Fibroblast of skin of abdomen (primary cell): ENCODE measurements at places on chromosomes 2 and 18.

- no peak for DNase-seq
Observed at GRCh38 chr2:85016446-85016845, 45.5 kb downstream of the KCMF1 start.

DNA sequence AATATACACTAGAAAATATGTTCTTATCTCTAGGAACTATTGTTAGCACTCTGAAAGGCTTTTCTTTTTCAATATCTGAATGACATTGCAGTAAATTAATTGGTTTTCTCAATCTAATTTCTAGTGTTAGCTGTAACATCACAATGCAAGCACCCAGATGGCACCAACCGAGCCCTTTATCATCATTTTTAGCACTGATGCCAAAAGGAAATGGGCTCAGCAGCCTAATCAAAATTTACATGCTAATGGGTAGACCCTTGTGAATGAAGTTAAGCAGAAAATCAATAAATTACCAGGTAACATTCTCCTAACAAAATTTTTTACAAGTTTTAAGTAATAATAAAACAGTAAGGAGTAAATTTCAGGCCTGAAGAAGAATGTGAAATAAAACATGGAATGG lies 53.5 kb upstream of the PGAP1 start:
- no peak for DNase-seq

- DNase-seq, result no peak
Observed at GRCh38 chr2:235378246-235378645, 115.6 kb upstream of the AGAP1 start.

GRCh38 chr2:33709951-33710350 lies 110.9 kb upstream of the FAM98A start:
- no peak for DNase-seq

GRCh38 chr2:43240766-43241150 lies 14.4 kb upstream of the ZFP36L2 start:
- no peak for DNase-seq

- DNase-seq, result peak; percentile 70
Observed at GRCh38 chr2:17538844-17539554, 1.5 kb upstream of the VSNL1 start.

DNA sequence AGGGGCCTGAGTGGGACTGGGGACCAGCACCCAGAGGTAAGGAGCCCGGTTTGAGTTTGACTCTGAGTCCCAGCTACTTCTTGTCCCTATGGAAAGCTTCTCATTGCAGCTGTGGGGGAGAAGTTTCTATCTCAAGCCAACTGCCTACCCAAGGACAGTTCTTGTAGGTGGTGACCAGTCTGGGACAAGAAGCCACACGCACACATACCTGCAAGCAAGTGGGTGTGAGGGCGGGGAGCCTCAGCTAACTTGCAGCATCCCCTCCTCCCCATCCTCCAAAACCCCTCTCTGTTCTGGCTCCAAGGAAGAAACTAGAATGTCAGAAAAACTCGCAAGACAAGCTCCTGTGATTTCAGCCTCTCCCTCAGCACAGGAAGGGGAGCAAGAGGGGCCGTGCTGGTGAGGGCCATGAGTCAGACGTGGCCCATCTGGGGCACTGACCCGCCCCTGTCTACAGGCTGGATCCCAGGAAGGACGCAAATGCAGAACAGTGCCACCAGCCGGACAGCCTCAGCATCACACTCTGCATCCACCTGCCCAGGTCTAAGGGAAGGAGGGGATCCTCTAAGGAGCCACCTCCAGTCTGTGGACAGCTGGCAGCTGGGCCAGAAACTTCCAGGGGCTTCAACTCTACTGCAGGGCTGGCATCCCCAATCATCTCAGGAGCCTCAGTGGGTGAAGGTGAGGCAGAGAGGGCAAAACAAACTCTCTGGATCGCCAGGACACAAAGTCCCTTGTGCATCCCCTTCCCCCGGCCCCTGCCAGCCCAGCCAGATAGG lies 103.4 kb downstream of the TNS1 start:
- peak; percentile 84 for DNase-seq

DNA sequence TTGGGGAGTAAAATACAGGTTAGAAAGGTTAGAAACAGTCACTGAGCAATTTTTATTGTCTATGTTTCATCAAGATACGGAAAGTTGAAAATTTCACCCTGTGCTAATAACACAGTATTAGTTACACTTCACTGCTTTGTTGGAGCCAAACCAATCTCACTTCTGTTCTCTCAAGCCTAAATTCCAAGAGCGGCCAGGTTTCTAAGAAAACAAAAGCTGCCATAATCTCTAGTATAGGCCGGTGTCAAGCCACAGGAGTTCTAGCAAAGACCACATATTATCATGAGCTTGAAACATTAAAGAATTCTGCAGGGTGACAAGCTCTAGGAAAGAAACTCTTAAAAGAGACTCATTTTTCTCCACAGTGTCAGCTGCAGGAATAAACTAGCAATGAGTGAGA lies 128.7 kb downstream of the TXNL1 start:
- no peak for DNase-seq

GRCh38 chr18:79245517-79246001 lies 150.2 kb upstream of the NFATC1 start:
- DNase-seq, result no peak

GRCh38 chr18:67463829-67464228 lies 52.7 kb downstream of the DSEL start:
- no peak for DNase-seq

DNA sequence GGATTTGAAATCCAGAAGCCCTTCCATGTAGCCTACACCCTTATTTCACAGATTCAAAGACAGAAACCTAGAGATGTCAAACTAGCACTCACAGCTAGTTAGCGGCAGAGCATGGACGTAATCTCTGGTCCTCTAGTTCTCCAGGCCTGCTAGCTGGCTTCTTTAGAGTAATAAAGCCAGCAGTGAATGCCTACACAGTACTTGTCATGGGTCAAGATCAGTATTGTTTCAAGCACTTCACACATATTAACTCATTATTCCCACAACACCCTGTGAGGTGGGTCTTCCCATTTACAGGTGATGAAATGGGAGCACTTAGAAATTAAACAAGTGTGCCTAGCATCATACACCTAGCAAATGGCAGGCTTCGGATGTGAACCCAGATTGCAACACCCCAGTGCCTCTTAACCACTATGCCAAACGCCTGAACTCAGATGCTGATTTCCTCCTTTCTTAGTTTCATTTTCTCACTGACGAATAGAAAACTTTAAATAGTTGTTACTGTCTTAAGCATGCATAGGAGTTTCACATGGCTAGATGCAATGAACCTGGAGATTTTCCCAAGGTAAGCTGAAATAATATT lies 14.5 kb upstream of the ZBTB14 start:
- DNase-seq, result no peak

GRCh38 chr2:113940891-113941290 lies 51.0 kb downstream of the ACTR3 start:
- no peak for DNase-seq

DNA sequence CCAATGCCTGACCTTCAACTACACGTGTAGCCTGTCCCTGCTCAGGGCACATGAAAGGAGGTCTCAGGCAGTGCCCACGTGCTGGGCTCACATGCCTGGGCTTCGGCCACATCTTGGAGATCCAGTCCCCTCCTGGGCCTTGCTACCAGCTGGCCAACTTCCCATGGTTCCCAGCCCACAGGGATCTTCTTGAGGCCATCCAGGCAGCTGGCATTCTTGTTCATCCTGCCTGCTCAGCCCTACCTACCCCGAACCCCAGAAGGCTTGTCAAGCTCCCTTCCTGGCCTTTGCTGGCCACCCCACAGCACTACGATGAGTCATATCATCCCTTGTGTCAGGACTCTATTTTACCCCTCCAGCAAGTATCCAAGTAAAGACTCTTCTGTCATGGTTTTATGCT lies 97.1 kb downstream of the ZBTB7C start:
- DNase-seq, result no peak

- no peak for DNase-seq
Observed at GRCh38 chr2:49146401-49146800, 7.9 kb downstream of the FSHR start.

DNA sequence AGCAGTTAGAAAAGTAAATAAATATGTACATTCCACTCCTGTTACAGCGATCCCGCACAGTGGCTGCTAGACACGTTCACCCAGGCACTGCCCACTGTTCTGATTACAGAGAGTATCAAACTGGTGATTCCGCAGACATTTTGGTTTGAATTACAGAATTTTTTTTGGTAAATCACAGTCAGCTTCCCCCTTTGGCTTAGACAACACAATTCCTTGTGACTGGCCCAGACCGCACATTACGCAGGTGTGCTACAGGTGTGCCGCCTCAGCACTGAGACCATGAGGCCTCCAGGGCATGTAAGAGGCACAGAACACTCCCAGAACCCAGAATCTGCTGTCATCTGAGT lies 112.3 kb downstream of the PXDN start:
- no peak for DNase-seq
